Right hindlimb (tissue), 1 donor: ENCODE measurements at places on chromosomes 6 and 20.

- DNase-seq = no peak
Measured at GRCh38 chr6:41921712-41921998, 356 bp downstream of the BYSL start.

DNA sequence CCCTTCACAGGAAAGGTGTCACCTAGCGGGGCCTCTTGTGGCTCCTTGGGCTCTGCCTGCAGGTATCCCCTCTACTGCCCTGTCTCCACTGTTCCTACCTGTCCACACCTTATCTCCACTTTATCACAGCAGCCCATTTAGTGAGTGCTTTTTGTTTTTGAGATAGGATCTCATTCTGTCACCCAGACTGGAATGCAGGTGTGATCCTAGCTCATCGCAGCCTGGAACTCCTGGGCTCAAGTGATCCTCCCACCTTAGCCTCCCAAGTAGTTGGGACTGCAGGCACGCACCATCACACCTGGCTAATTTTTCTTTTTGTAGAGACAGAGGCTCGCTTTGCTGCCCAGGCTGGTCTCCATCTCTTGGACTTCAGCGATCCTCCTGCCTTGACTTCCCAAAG is 48.0 kb downstream of the BCAS4 start:
- DNase-seq = no peak

DNA sequence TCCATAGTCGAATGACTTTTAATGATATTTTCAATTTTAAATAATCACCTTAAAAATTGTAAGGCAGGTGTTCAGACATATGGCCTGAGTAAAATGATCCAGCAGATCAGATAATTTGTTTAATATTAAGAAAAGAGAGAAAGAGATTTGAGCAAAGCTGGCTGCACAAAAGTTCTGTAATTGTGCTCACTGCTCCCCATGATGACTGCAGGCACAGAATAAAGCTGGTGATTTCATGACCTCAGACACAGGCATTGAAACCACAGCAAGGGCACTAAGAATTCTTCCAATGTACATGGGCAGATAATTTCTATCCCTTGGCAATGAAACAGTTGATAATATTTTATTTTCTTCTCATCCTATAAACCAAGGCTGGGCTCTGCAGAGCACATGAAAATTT is 553.1 kb downstream of the NKAIN2 start:
- DNase-seq = no peak

DNA sequence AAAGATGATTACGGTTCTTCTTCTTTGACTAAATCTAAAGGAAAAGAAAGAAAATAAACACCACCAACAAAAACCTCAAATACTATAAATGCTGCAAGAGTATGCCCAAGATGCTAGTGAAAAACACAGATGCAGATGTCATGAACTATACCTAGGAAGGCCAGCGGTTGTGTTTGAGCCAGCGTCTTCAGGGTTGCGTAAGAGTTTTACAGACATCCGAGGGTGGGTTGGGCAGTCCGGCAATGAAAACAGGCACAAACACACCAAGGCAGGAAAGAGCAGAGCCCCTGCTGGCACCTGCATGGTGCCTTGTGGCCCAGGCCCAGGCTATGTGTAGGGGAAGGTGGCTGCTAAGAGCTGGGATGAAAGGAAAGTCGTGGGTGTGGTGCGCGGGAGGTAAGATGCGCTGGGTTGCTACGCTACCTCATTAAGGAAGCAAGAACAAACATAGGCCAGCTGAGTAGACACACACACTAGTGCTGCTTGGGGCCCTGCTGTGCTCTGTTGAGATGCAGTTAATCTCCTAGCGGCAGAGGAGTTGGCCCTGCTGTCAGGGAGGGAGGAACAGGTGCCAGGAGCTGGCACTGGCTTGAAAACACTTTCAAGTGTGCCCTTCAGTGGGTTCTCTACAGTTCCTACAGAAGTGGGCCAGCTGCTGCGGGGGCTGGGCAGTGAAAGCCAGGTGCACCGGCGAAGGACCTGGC is 170.2 kb upstream of the PLN start:
- DNase-seq = peak; percentile 41

DNA sequence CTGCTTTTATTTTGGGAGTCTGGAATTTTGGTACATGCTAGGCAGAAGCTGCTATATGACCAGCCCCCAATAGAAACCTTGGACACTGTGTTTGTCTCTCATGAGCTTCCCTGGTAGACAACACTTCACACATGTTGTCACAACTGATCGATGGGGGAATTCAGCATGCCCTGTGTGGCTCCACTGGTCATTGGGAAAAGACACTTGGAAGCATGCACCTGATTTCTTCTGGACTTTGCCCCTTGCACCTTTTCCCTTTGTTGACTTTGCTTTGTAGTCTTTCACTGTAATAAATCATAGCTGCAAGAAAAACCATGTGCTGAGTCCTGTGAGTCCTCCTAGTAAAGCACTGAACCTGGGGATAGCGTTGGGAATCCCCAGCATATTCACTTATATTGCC is 7.9 kb upstream of the WFDC10A start:
- no peak for DNase-seq

DNA sequence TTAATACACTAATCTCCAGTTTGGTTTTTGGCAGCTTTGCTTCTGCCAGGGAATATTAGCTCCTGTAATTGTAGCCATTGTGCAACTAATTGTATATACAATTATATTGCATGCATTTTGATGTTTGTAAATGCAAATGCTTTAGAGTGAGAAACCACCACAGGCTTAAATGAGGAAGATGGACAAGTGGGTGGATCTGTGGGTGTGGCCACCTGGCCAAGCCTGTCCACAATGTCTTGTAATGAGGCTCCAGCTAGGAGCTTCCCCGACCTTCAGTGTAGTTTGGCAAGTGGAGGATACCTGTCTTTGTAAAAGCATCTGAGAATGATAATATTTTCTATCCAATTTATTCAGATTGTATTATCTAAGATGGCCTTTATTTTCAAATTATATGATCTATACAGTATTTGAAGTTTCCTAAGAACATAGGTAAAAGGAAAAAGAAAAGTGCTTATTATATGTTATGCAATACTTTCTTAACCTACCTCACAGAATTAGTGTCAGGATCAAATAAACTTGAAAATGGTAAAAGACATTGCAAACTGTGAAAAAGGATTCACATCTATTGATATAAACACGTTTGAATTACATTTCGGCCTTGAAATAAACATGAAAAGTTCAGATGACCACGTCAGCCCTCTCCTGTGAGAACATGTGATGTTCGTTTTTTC is 49.3 kb upstream of the ARID1B start:
- DNase-seq = no peak

GRCh38 chr6:128307671-128308070 is 212.7 kb downstream of the PTPRK start:
- no peak for DNase-seq

DNA sequence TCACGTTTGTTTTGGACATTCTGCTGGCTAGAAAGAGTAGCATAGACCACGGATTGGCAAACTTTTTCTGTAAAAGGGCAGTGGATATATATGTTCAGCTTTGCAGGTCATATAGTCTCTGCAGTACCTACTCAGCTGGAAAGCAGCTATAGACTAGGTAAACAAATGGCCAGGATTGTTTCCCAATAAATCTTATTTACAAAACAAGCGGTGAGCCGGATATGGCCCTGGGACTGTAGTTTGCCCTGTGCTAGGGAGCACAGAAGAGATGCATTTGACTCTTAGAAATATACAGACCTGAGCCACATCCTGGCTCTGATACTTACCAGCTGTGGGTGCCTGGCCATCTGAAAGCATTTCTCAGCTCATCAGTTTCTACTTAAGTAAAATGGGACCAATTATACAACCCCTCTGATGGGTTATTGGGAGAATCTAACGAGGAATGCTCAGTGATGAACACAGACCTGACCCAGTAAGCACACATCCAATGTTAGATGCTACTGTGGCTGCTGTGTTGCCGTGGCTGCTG is 120.7 kb downstream of the TSHZ2 start:
- DNase-seq = no peak

GRCh38 chr20:2421247-2421646 is 40.5 kb downstream of the TGM6 start:
- no peak for DNase-seq

GRCh38 chr6:72755752-72756151 is 133.9 kb downstream of the KCNQ5 start:
- DNase-seq = no peak

DNA sequence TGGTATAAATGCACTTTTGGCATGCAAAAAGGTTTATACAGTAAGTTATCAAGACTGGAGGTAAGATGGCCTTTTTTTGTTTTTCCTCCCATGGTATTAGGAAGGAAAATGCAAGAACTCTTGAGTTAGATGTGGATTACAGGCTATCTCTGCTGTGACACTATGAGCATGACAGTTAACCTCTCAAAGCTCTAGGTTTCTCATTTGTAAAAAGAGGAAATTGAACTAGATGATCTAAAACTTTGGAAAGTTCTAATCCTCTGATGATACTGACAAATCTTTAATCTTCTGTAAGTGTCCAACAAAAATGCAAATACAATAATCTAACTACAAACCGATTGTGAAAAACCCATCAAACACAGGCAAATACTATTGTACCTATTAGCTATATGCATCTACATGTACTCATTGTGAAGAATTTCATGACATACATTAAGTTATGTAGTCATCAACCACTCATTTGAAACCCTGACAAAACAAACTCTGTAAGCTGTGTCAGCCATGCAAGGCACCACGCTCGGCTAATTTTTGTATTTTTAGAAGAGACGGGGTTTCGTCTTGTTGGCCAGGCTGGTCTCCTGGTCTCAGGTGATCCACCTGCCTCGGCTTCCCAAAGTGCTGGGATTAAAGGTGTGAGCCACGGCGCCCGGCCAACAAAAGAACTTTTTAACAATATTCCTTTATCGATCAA is 4.2 kb downstream of the CDK19 start:
- no peak for DNase-seq

- no peak for DNase-seq
Measured at GRCh38 chr6:169885131-169885530, 133.7 kb downstream of the ERMARD start.

DNA sequence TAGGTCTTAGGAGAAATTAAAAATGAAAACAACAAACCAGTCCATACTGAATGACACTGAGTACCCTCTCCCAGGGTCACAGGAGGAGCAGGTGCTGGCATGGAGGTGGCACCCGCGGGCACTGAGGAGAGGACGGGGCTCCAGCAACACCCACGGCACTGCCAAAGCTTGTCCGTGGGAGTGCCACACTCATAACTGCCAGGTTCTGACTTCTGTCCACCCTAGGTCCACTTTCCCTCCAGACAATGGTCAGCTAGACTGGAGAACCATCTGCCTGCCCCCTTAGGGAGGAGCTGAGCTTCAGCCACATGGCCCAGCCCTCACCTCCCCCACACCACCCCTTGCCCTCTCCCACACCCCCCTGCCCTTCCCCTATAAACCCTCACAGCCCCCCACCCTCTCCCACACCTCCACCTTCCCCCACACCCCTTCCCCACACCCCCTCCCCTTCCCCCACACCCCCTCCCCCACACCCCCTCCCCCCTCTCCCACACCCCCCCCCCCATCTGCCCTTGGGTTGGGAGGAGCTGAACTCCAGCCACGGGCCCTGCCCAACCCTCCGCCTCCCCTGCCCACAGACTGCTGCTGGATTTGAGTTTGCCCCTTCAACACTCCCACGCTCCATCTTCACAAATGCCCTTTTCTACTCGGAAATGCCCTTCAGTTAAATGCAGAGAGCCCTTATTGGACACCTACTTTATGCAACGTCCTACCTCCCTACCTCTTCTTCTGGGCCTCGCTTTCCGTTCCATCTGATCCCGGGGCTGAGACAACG is 129.6 kb downstream of the TAF4 start:
- DNase-seq = no peak

- DNase-seq = no peak
Measured at GRCh38 chr6:163573503-163574179, 159.1 kb downstream of the QKI start.

DNA sequence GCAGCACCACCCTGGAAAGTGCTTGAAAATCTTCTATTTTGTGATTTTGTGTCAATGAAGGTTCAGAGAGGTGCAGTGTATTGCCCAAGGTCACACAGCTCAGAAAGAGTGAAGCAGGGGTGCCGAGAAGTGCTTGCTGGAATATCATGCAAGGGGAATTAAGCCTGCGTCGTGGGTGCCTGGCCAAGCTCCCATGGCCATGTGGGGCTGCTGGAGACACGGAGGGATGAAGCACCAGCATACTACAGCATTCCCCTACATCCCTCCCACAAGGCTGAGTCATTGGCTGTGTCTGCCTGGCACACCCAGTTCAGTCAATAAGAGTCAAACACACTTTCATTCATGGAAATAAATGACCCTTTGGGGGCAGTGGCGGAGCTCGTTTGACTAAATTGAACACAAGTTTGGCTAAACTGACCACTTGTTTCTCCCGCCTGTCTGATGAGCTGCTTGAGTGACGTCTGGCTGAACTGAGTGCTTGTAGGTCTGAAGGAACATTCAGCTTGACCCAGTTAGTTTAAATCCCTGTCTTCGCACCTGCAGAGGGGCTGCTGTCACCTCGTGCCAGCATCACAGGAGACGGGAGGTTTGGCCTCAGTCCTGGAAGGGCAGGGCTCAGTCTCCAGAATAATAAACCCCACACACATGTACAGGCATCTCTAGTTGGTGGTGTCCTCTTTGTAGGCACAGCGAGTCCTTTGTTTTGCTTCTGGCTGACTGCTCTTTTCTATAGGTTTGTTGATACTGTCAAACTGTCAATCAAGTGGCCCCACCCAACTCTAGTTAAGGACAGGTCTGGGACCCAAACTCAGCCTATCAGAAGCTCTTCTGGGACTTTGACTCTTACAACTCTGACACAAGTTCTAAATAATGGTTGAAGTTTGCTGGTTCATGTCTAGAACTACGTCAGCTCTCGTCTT is 8.4 kb upstream of the TGM2 start:
- DNase-seq = no peak

- DNase-seq = peak; percentile 68
Measured at GRCh38 chr6:56151609-56152224, 95.7 kb downstream of the COL21A1 start.

DNA sequence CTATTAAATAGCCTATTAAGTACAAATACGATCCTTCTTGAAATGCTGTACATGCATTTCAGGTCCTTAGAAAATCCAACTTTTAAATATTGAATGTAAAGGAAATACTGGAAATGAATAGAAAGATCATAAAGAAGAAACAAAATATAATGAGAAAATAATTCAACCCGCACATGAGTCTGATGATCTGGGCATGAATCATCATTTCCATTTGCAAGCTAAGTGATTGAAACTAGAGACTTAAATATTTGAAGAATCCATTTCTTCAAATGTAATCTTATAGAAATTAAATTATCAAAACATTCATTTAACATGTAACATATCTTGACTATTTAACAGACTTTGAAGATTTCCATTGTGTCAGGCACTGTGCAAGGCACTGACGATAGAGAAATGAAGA is 977.0 kb downstream of the TFAP2A start:
- no peak for DNase-seq
